ENCODE measurements at places on chromosomes 4 and X. TPM values are rescaled to one million over a fixed set of nuclear protein-coding genes. Genes with fewer than 3 reads are reported as not detected.

PNMA6A gene
- total RNA-seq, result 0.60 TPM

ITIH6 gene
- not detected for total RNA-seq

APLN gene
- 0.14 TPM for total RNA-seq

GRCh38 chr4:42401171-42401570, 3.9 kb downstream of the SHISA3 start:
- no peak overlapping the region for H3K4me3 ChIP-seq
- H3K27me3 ChIP-seq, result peaks cover 66% of the 10 kb centered on the region
- peaks cover 25% of the 10 kb centered on the region for H3K4me1 ChIP-seq
- H3K27ac ChIP-seq, result no peak overlapping the region

DNA sequence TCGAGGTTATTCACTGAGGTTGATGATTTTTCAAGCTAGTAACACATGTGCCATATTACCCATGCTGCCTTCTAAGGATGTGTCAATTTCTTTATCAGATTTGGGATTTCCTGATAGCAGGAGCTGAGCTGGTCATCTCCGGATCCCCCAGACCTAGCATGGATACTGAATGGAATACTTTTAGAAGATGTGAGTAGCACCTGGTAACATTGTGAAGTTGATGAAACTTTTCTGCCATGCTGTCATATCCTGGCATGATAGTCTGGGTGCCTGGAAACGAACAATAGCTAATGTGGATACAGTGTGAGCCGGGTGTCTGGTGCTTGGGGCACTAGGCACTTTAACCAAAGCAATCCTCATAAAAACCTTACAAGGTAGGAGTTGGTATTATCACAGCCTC, 11.0 kb upstream of the CYTL1 start:
- H3K27ac ChIP-seq, result no peak overlapping the region
- no peaks in the 10 kb centered on the region for H3K36me3 ChIP-seq
- no peak for DNase-seq
- peaks cover 15% of the 10 kb centered on the region for H3K27me3 ChIP-seq

ATP6AP1 gene
- total RNA-seq, result 38.7 TPM

DNA sequence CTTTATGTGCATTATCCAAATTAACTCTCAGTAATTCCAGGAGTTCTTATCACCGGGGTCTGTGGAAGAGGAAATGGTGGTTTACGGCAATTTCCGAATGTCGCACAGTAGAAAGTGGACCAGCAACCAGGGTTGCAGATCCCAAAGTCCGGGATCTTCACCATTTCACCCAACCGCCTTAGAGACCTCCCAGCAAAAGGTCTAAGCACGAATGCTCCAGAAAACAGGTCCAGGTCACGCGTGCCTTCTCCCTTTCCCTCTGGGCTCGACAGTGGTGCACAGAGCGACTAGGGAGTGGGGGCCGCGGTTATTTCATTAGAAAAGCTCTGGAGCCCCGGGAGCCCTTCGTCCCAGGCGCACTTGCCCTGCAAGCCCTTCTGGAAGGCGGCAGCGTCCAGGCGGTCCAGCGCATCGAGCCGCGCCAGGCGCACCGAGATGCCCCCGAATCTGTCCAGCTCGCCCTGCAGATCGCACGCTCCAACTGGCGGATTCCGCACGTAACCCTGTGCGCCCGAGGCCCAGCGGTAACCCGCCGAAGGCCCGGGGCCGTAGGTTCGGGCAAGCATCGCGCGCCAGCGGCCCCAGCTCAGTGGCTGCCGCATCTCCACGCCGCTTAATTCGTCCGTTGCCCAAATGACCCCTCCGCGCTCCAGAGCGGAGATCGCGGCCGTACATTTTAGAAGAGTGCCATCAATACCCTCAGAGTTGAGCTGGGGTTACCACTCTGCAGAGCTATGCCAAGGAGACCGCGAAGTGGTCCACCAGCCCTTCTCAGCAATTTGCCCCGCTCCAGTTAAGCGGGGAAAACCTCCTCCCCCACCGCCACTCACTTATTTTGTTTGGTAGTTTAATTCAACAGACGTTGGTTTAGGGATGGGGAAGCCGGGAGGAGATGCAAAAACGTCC, at the start of gene NUDT6:
Gene NUDT6, minus strand, starts transcription at position 627 of the 906 bp plus-strand sequence. Its CDS starts 25 bp downstream, at position 602.
- H3K27ac ChIP-seq, result peak within 1 kb of the TSS; percentile 98
- H3K27me3 ChIP-seq, result no peaks in the 10 kb centered on the region
- peaks cover 9% of the 10 kb centered on the region for H3K4me1 ChIP-seq
- peak; percentile 57 for DNase-seq
- H3K4me3 ChIP-seq, result peak within 1 kb of the TSS; percentile 96
- no peaks in the 10 kb centered on the region for H3K36me3 ChIP-seq

DNA sequence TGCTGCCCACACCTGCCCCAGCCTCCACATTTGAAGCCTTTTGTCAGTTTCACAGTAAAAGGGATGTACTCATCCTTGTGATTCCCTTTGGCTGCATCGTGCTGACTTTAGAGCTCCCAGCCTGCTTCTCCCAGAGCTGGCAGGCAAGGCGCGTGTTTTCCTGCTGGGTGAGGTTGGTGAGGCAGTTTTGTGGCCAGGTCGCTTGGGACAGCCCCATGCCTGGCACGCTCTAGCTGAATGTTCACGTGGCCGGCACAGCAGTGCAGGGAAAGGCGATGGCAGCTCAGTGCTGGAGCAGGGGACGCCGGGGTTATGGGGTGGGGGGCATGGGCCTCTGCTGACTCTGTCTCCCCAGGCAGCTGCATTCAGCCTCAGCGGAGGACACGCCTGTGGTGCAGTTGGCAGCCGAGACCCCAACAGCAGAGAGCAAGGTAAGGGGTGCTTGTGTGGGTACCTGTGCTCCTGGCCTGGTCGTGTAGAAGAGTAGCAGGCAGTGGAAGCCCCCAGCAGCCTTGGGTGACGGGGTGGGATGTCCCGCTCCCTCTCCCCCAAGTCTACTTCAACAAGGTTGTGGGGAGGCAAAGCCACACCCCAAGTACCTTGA, 9.3 kb downstream of the TACC3 start:
- no peak overlapping the region for H3K27ac ChIP-seq
- no peak for DNase-seq
- H3K27me3 ChIP-seq, result no peaks in the 10 kb centered on the region
- H3K4me3 ChIP-seq, result no peak overlapping the region
- H3K36me3 ChIP-seq, result peaks cover 47% of the 10 kb centered on the region

- no peak for DNase-seq
- H3K27me3 ChIP-seq, result no peaks in the 10 kb centered on the region
- no peak overlapping the region for H3K4me3 ChIP-seq
- no peak overlapping the region for H3K27ac ChIP-seq
- H3K36me3 ChIP-seq, result no peaks in the 10 kb centered on the region
- no peaks in the 10 kb centered on the region for H3K4me1 ChIP-seq
Measured at GRCh38 chrX:7347465-7347864, 199.5 kb upstream of the PUDP start.

CCNB3 gene
- total RNA-seq, result 0.35 TPM

GRCh38 chr4:53855581-53856250, 208.7 kb downstream of the CHIC2 start:
- H3K4me1 ChIP-seq, result no peaks in the 10 kb centered on the region
- H3K4me3 ChIP-seq, result no peak overlapping the region
- DNase-seq, result no peak
- peaks cover 30% of the 10 kb centered on the region for H3K27me3 ChIP-seq

- H3K4me1 ChIP-seq, result no peaks in the 10 kb centered on the region
- H3K27me3 ChIP-seq, result peaks cover 7% of the 10 kb centered on the region
- no peak overlapping the region for H3K4me3 ChIP-seq
- no peaks in the 10 kb centered on the region for H3K36me3 ChIP-seq
- H3K27ac ChIP-seq, result no peak overlapping the region
Measured at GRCh38 chrX:149069899-149070298, 435.2 kb downstream of the IDS start.

BEND2 gene
- not detected for total RNA-seq

DNA sequence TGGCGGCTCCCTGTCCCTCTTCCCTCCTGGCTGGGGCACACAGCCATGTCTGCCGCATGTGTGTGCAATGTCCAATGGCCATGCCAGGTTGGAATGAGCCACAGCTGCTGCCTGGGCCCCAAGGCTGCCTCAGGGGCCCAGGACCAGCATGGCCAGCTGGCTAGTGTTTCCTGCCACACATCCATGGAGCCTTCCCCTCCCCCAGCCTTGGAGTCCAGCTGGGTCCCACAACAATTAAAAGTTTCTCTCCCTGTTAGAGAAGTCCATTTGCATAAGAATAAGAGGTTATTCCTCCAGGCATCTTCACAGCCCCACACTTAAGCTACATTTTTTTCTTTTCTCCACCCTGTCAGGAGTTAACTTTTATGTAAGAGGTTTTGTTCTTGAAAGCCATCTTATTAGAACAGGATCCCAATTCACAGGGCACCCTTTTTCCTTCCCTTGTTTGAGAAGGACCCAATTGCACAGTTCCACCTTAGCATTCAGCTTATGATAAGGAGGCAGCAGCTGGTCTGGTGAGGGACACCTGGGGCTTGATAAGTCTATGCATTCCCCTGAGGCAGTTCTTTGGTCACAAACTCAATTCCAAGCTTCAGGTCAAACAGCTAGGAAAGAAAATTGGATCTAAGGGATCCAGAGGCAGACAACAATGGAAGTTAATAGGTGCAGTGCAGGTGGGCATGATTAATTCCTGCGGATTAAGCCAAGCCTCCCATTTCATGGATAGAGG, 963.3 kb upstream of the GRIA3 start:
- no peak for DNase-seq
- peaks cover 27% of the 10 kb centered on the region for H3K27me3 ChIP-seq
- no peak overlapping the region for H3K27ac ChIP-seq

- H3K4me3 ChIP-seq, result no peak overlapping the region
- DNase-seq, result no peak
- peaks cover 15% of the 10 kb centered on the region for H3K27me3 ChIP-seq
- no peak overlapping the region for H3K27ac ChIP-seq
Measured at GRCh38 chrX:107204068-107204605, 2.1 kb downstream of the NUP62CL start.

DNA sequence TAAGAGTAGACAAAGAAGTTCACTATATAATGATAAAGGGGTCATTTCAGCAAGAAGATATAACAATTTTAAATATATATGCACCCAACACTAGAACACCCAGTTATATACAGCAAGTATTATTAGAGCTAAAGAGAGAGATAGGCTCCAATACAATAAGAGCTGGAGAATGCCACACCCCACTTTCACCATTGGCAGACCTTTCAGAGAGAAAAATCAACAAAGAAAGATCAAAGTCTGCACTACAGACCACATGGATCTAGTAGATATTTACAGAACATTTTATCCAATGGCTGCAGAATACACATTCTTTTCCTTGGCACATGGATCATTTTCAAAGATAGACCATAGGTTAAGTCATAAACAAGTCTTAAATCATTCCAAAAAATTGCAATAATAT, 479.7 kb upstream of the DIAPH2 start:
- no peak for DNase-seq
- H3K4me1 ChIP-seq, result no peaks in the 10 kb centered on the region
- no peak overlapping the region for H3K4me3 ChIP-seq
- no peaks in the 10 kb centered on the region for H3K27me3 ChIP-seq
- no peaks in the 10 kb centered on the region for H3K36me3 ChIP-seq
- H3K27ac ChIP-seq, result no peak overlapping the region
